ENCODE measurements at places on chromosomes 1 and 21. TPM values are rescaled to one million over a fixed set of nuclear protein-coding genes. Genes with fewer than 3 reads are reported as not detected.

The ELAPOR1 gene
- total RNA-seq = 1.3 TPM

GRCh38 chr1:157498736-157499090 lies 53.6 kb downstream of the FCRL5 start:
- H3K36me3 ChIP-seq = no peaks in the 10 kb centered on the region
- H3K4me1 ChIP-seq = no peaks in the 10 kb centered on the region
- H3K27ac ChIP-seq = no peak overlapping the region
- no peaks in the 10 kb centered on the region for H3K27me3 ChIP-seq
- no peak overlapping the region for H3K4me3 ChIP-seq

GRCh38 chr1:53367503-53368313 lies 39.8 kb upstream of the LRP8 start:
- DNase-seq = no peak
- no peaks in the 10 kb centered on the region for H3K27me3 ChIP-seq
- H3K4me3 ChIP-seq = no peak overlapping the region
- H3K36me3 ChIP-seq = no peaks in the 10 kb centered on the region

DNA sequence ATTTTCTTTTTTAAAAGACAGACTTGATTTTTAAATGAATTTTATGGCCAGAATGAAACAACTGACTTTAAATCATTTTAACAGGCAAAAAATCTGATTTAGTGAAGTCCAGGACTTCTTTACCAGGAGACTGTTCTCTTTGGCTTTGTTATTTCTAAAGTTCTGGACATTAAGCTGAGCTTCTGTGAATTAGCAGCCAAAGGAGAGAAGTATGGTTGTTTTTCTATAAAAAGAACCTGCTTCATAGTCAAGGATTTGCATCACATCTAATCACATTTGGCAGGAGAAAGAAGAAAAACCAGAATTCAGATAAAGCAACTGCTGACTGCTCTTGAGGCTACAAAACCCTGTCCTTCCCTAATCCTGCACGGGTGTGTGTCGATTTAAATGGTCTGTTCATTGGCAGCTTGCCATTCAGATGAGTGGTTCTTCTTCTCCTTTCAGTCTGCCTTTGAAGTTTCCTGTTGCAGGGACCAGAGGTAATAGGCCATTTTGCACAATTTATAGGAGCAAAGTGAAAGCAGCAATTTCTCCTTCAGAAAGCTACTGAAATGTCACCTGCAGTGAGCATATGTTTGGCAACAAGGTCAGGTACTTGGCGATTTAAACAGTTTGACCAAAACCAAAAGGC lies 215.4 kb downstream of the OLFM3 start:
- no peak overlapping the region for H3K4me3 ChIP-seq
- H3K36me3 ChIP-seq = no peaks in the 10 kb centered on the region
- H3K27ac ChIP-seq = no peak overlapping the region
- no peak for DNase-seq

GRCh38 chr1:150561974-150562445 lies 12.8 kb downstream of the ADAMTSL4 start:
- H3K4me1 ChIP-seq = peaks cover 49% of the 10 kb centered on the region
- no peaks in the 10 kb centered on the region for H3K27me3 ChIP-seq
- H3K4me3 ChIP-seq = peak overlapping the region; percentile 85

GRCh38 chr1:24503870-24504523 lies 1.4 kb downstream of the RCAN3 start:
- no peaks in the 10 kb centered on the region for H3K4me1 ChIP-seq
- no peak for DNase-seq
- no peak overlapping the region for H3K4me3 ChIP-seq
- no peaks in the 10 kb centered on the region for H3K27me3 ChIP-seq
- H3K27ac ChIP-seq = no peak overlapping the region

GRCh38 chr1:88701275-88701674 lies 17.2 kb downstream of the PKN2 start:
- no peaks in the 10 kb centered on the region for H3K4me1 ChIP-seq
- H3K27me3 ChIP-seq = no peaks in the 10 kb centered on the region
- no peak for DNase-seq
- no peaks in the 10 kb centered on the region for H3K36me3 ChIP-seq

The KRTAP11-1 gene
- total RNA-seq = not detected

The OR10J1 gene
- total RNA-seq = not detected

The RPTN gene
- not detected for total RNA-seq

DNA sequence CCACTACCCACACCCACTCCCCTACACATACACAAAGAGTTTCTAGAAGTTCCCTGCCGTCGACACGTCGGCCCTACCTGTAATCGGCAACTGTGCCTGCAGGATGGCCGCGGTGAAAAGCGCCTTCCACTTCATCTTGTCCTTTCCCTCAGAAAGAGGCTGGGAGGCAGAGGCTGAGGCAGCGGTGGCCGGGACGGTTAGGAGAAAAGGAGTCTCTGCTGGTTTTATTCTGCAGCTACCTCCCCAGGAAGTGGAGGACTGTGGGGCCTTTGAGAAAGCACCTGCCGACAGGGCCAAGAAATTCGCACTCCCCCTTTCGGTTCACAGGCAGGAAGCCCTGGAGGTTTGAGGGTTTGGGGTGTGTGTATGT lies at the start of gene CD247:
Gene CD247, minus strand, starts transcription at position 199 of the 370 bp plus-strand sequence. Its CDS starts 64 bp downstream, at position 135.
- H3K27me3 ChIP-seq = no peaks in the 10 kb centered on the region

The PTAFR gene
- total RNA-seq = 16.4 TPM

The MPZ gene
- total RNA-seq = 4.1 TPM

DNA sequence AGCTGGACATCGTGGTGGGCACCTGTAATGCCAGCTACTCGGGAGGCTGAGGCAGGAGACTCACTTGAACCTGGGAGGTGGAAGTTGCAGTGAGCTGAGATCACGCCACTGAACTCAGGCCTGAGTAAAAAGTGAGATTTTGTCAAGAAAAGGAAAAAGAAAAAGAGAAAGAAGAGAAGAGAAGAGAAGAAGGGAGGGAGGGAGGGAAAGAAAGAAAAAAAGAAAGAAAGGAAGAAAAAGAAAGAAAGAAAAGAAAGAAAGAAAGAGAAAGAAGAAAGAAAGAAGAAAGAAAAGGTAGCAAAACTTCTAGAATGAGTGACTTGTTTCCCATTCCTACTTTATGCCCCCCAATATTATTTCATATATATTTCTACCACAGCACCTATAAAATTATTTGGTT lies 98.8 kb downstream of the UBE2U start:
- H3K4me3 ChIP-seq = no peak overlapping the region
- no peaks in the 10 kb centered on the region for H3K4me1 ChIP-seq
- no peak overlapping the region for H3K27ac ChIP-seq
- no peak for DNase-seq
- H3K36me3 ChIP-seq = no peaks in the 10 kb centered on the region

The DDI2 gene
- 28.3 TPM for total RNA-seq

The CFHR1 gene
- 22.0 TPM for total RNA-seq

The SPRR1B gene
- total RNA-seq = not detected

DNA sequence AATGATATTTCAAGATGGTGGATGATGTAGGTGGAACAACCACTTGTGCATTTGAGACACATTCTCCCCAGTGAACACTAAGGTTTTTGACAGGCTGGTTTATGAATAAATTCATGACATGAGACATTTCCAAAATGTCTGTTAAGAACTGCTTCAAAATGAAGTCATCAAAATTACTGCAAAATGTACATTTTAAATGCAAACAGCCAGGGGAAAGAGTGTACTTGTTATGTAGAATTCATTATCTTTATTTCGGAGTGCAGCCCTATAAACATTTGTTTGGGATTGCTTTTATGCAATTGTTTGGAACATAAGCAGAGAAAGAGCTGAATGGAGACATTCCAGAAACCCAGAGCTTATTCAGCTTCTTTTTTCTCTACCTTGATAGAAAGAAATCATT lies 49.5 kb downstream of the DSCAM start:
- no peak overlapping the region for H3K4me3 ChIP-seq
- DNase-seq = no peak
- H3K27me3 ChIP-seq = no peaks in the 10 kb centered on the region
- H3K27ac ChIP-seq = no peak overlapping the region
- H3K36me3 ChIP-seq = no peaks in the 10 kb centered on the region
- no peaks in the 10 kb centered on the region for H3K4me1 ChIP-seq

GRCh38 chr1:234539666-234540403 lies 60.9 kb upstream of the TARBP1 start:
- H3K36me3 ChIP-seq = no peaks in the 10 kb centered on the region
- H3K4me3 ChIP-seq = no peak overlapping the region
- DNase-seq = no peak
- no peaks in the 10 kb centered on the region for H3K27me3 ChIP-seq
- H3K4me1 ChIP-seq = peaks cover 19% of the 10 kb centered on the region

The KRTAP8-1 gene
- not detected for total RNA-seq

The PGLYRP3 gene
- total RNA-seq = not detected

The C2CD2 gene
- 25.6 TPM for total RNA-seq

DNA sequence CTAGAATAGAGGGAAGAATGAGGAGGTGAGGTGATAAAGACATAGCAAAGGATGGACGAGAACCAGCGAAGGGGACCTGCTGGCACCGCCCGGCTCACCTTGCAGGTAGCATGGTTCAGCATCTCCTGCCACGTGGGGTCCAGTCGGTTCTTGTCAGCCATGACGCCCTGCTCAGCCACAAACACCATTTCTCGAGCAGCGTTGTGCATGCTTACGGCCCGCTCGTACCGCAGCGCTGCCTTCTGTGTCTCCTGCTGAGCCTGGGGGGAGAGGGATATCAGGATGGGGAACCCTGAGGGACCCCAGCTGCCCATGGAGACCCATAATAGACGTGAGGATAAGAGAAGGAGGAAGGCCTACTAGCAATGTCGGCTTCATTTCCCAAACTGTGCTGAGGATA lies 11.4 kb downstream of the SH3BP5L start:
- no peak overlapping the region for H3K27ac ChIP-seq
- H3K4me3 ChIP-seq = no peak overlapping the region
- H3K4me1 ChIP-seq = peaks cover 7% of the 10 kb centered on the region
- H3K27me3 ChIP-seq = no peaks in the 10 kb centered on the region
- H3K36me3 ChIP-seq = peaks cover 32% of the 10 kb centered on the region

GRCh38 chr1:244335456-244335855 lies 116.3 kb downstream of the ADSS2 start:
- H3K4me3 ChIP-seq = no peak overlapping the region
- no peak overlapping the region for H3K27ac ChIP-seq
- H3K27me3 ChIP-seq = no peaks in the 10 kb centered on the region
- H3K4me1 ChIP-seq = no peaks in the 10 kb centered on the region
- DNase-seq = no peak
- H3K36me3 ChIP-seq = no peaks in the 10 kb centered on the region

DNA sequence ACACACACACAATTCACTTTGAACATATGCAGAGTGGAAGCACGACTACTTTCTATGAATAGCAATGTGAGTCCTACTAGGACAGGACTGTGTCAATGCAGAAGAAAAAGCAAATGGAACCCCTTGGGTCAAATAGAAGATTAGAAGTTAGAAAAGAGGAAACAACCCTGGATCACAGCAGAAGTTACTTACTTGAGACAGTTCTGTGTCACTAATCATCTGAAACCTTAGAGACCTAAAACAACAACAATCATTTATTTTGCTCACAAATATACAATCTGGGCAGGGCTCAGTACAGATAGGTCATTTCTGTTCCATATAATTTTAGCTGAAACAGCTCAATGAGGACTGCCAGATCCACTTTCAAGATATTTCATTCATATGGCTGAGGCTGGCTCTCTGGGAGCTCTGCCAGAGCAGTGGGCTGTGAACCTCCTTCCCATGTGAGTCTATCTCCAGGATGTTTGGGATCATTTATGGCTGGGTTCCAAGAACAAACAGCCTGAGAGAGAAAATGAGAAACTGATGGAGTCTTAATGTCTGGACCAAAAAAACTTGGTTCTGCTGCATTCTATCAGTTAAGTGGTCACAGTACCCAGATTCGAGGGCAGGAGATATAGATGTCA lies 42.5 kb upstream of the IL10 start:
- no peak overlapping the region for H3K4me3 ChIP-seq
- no peak overlapping the region for H3K27ac ChIP-seq
- no peaks in the 10 kb centered on the region for H3K36me3 ChIP-seq
- DNase-seq = no peak

The CDC20 gene
- 2.7 TPM for total RNA-seq

DNA sequence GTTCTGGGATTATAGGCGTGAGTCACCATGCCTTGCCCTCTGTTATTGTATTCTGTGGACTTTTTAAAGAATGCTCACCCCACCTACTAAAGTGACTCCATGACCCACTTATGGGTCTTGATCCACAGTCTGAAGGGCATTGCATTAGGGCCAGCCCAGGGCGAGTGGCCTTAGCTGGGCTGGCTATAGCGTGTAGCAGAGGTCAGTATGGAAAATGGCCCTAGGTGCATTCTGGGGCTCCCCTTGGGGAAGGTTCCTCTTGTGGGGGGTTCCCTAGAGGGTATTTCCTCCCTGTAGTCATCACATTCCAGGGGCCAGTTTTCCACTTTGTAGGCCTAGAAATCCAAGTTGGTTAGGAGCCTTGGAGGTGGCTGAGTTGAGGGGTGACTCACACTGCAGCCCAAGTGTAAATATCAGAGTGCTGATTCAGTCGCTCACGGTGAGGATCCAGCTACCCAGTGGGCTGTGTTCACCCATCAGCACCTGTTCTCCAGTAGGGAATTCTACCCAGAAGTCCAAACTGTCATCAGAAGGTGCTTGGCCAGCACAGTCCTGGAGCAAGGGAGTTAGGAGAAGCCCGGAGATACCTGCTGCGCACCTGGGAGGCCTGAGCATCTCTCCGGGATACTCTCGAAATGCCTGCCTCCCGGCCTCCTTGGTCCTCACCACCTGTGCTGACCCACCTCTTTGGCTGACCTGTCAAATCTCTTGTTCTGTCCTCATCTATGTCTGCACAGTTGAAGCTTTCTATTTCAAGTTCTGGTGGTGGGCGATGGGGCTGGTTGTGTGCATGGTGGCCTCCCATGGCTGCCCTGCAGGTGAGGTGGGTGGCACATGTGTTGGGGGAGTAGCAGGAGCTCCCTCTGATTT lies 52.2 kb downstream of the NENF start:
- H3K27ac ChIP-seq = no peak overlapping the region
- no peak for DNase-seq
- no peaks in the 10 kb centered on the region for H3K36me3 ChIP-seq
- peaks cover 8% of the 10 kb centered on the region for H3K4me1 ChIP-seq

The SLC44A5 gene
- total RNA-seq = 0.66 TPM

- H3K36me3 ChIP-seq = no peaks in the 10 kb centered on the region
- H3K27ac ChIP-seq = no peak overlapping the region
- H3K4me3 ChIP-seq = no peak overlapping the region
- H3K4me1 ChIP-seq = no peaks in the 10 kb centered on the region
- H3K27me3 ChIP-seq = no peaks in the 10 kb centered on the region
- DNase-seq = peak; percentile 28
Observed at GRCh38 chr1:55886856-55887712, 671.9 kb upstream of the USP24 start.

DNA sequence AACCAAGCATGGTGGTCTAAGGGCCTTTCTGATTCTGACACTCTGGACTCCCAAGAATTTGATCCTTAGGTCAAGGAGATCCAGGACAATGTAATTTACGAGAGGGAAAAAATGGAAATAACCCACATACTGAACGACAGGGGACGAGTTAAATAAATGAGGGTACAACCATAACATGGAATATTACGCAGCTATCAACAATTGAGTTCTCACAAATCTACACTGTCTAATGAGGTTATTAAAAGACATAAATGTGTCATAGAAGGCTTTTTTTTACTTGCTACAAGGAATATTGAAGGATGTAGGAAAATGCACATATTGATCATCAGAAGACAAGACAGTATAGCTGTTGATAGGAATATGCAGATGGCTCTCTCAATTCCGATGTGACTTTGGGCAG lies 23.8 kb downstream of the SDC3 start:
- H3K4me1 ChIP-seq = no peaks in the 10 kb centered on the region
- no peaks in the 10 kb centered on the region for H3K36me3 ChIP-seq
- H3K4me3 ChIP-seq = no peak overlapping the region

All from kidney (tissue), 22 donors.